ENCODE measurements at places on chromosomes 6 and 20.

DNA sequence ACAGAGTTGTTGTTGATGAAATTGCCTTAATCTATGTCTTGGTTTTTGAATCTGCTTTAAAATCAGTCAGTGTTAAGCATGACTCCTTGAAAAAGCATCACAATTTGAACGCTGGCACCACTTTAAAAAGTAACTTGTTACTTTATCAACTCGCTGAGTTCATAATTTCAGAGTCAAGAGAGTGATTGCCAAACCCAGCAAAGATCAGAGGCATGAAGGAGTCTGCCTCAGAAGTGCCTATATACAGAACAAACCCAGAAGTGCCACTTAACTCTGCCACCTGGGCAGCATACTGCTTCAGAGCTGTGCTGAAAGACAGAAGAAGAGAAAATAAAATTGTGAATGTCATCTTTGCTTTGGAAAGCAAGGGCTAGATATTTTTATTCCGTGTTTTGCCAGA is 73.6 kb upstream of the HCRTR2 start:
- DNase-seq, result no peak

DNA sequence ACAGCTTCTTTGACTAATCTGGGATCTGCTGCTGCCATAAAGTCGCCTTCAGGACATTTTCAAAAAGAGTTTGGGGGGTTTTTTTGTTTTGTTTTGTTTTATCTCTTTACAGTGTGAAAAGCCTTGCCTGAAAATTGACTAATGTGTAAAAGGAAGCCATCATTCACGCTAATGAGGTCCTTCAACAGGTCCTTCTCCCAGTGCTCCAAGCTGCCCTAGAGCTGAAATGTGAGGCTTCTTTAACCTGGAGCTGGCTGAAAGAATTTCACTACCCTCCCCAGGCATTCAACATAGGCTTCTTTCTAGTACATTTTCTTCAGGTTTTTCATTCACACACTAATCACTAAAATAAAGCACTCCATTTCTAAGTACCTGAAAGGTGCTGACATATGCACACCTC is 145.1 kb upstream of the PRDM1 start:
- no peak for DNase-seq

DNA sequence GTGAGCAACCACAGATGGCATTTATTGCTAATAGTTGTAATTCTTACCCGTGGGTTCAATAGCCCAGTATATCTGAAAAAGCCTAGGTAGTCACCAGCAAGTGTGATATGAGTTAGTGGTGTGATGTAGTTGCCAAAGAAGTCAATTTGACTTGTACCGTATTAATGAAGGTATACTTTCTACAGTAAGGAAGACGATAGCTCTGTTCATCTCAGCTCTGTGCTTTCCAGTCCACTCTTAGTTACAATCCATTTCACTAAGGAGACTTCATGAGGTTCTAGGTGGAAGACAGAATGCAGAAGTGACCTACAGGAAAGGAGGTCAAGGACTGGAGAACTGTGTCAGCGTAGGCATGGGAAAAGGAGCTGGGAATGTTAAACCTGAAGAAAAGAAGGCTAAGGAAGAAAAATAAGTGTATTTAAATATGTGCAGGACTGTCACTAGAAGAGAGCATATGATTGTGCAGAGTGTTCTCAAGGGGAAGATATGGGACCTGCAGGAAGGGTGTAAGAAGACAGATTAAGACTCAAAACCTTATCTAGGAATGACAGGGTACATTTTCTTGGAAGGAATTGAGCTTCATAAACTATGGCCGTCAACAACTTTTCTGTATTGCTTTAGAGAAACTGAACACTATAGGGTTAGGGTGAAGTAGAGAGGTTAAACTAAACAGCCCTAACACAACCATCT is 116.9 kb upstream of the SCGN start:
- no peak for DNase-seq

DNA sequence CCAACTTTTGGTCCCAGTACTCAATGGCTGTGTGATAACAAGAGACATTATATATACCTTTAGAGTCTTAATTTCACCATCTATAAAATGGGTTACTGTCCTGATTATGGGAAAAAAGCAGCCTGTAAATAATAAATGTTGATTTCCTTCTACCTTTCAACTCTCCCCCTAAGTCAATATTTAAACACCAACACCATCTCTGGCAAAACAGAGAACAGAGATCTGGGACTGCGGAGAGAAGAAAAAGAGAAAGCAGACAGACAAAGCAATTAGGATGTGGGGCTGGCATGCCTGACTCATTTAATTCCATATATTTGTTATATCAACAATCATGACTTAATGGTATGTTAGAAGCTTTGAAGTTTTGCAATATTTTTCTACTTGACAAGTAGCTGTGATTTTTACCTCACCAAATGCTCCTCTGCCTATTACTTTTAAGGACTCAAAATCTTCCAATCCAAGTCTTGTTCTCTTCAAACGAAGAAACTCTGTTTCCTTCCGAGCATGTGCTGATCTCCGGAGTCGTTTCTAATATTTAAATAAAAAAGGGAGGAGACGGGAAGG is 23.3 kb downstream of the STK38 start:
- DNase-seq, result no peak

DNA sequence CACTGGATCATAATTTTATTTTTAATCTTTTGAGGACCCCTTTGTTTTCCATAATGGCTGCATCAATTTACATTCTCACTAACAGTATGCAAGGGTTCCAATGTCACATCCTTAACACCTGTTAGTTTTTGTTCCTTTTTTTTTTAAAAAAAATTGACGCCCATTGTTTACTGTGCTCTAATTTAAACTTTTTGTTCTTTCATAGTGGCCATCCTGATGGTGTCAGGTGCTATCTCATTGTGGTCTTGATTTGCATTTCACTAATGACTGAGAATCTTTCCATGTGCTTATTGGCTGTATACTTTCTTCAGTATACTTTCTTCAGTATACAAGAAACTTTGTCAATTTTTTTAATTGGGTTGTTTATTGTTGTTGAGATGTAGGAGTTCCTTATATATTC is 347.0 kb downstream of the RNGTT start:
- no peak for DNase-seq

- DNase-seq, result no peak
These were observed 62.3 kb downstream of the ESR1 start for GRCh38 chr6:151869787-151870186.

- DNase-seq, result no peak
These were observed 120.7 kb upstream of the KCNG1 start for GRCh38 chr20:51143652-51144051.

- DNase-seq, result no peak
These were observed 88.0 kb upstream of the MANEA start for GRCh38 chr6:95489185-95489863.

DNA sequence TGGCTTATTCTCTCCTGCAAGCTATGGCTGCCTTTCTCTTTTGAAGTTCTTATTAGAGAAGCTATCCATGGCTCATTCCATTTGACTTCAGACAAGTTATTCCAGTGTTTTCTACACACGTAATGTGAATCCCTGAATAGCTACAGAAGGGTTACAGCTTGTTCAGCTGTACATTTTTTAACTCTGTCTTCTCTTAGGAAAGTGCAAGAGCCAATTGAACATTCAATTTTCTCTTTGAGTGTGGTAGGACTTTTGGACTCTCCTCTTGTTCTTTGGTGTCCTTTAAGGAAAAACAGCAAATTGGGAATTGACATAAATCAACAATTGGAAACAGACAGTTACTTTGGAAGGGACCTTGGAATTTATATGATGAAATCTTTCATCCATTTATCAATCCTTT is 125.8 kb downstream of the EPM2A start:
- no peak for DNase-seq

GRCh38 chr20:44851545-44851944 is 34.0 kb upstream of the YWHAB start:
- no peak for DNase-seq

DNA sequence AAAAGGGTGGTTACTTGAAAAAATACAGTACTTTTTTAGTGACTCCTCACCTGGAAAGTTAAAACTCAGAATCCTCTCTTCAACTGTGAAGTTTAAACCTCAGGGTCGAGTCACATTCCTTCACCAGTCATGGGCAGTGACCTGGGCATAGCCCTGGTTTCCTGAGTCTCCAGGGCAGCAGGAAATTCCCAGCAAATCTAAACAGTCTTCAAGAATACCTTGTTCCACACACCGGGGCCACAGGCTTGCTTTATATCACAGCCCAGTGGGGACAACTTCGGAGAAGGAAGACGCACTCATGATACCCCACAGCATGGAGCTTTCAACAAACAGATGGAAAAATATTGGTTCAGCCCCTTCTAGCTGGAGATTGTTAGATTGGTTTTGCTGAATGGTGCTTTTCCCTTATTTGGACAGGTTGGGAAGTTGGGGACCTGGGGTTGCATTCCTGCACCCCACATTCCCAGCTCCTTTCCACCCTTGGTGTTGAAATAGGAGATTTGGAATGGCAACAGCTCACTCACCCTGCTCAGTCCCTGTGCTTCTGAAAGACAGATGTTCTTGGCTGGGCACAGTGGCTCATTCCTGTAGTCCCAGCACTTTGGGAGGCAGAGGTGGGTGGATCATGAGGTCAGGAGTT is 113.0 kb upstream of the TMEM170B start:
- DNase-seq, result no peak

- DNase-seq, result peak; percentile 23
These were observed 15.9 kb upstream of the WFDC11 start for GRCh38 chr20:45685896-45686295.

- peak; percentile 45 for DNase-seq
These were observed 38.6 kb upstream of the VSTM2L start for GRCh38 chr20:37864298-37864697.

DNA sequence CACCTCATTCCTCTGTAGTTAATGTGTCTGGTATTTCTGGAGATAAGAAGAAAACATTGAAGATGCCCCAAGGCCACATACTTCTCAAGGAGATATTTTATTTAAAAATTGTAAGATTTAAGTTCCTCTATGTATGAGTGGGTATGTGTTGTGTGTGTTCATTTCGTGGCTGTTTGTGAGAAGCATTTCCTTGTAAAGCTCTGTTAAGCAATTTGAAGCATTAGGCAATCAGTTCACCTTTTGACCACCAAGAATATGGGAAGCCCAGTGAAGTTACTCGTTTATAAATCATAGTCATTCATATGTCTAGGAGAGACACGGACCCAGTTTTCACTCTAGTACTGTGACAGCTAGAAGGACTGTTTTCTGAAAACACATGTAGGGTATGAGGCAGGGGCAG is 717.6 kb upstream of the MAP3K7 start:
- DNase-seq, result no peak

DNA sequence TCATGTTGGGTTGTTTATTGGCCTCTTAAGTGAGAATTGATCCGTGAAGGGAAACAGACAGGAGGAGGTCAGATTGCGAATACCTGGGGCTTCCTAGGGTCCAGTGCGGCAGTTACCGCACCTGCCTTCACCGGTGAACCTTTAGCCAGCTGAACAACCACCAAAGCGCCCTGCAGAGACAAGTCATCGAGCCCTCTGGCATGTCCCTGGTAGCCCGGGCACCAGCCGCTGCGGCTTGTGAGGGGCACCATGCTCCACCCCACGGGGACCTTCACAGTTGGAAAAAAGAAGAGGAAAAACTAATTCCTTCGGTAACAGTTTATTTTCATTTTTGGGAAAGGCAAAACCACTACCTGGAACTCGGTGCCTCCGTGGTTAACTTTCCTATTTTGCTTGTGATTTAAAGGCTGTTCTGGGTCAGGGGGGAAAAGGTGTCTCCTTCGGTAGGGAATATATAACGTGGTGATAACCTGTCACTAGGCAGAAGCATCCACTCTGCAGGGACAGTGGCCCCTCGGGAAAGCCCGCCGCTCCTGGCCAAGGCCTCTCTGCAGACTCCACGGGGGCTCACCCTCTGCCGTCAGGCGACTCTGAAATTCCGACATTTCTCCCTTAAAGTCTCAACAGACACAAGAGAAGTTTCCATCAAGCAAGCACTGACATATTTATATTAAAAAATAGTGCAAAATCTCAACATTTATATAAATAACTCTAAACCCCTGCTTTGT is 30.7 kb upstream of the ZBP1 start:
- DNase-seq, result no peak

GRCh38 chr6:40692337-40692736 is 105.2 kb upstream of the LRFN2 start:
- DNase-seq, result no peak

- no peak for DNase-seq
These were observed 60.0 kb upstream of the EPB41L1 start for GRCh38 chr20:36094497-36094896.

- no peak for DNase-seq
These were observed 50.8 kb upstream of the MLN start for GRCh38 chr6:33854572-33855030.

- DNase-seq, result peak; percentile 7
These were observed 30.9 kb downstream of the PYGB start for GRCh38 chr20:25278636-25279361.

DNA sequence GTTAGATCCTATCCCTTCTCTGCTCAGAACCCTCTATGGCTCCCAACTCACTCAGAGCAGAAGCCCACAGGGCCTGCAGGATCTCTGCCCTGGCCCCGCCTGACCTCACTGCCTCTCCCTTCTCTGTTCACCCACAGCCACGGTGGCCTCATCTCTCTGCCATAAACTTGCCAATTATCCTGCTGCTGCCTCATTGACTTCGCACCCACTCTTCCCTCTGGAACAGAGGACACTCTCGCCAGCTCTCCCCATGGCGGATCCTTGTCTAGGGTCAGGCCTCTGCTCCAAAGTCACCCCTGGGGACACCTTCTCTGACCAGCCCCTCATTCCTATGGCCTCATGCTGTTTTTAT is 86.4 kb downstream of the CEBPB start:
- DNase-seq, result no peak

DNA sequence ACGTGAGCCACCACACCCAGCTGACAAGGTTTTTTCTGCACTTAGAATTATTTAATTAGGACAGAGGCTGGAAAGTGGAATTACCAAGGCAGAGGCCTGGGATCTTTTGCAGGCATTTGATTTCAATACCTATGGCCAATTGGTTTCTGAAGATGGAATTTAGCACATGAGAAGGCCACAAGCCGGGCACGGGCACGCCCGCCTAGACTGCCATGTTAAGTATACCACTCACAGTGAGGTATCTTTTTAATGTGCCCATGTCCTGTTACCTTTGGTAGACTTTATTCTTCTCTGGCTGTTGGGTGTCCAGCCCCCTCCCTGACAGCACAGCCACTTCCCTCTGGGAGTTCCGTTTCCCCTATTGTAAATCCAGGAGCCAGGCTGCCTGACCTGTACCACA is 18.0 kb upstream of the TAF8 start:
- DNase-seq, result no peak

- DNase-seq, result no peak
These were observed 54.4 kb upstream of the MYB start for GRCh38 chr6:135126729-135127128.

- DNase-seq, result no peak
These were observed 633.7 kb upstream of the GJE1 start for GRCh38 chr6:141498977-141499376.

GRCh38 chr6:43702534-43703440 is 15.2 kb upstream of the MRPS18A start:
- DNase-seq, result peak; percentile 80

GRCh38 chr20:60240415-60240814 is 282.2 kb downstream of the CDH26 start:
- DNase-seq, result no peak

DNA sequence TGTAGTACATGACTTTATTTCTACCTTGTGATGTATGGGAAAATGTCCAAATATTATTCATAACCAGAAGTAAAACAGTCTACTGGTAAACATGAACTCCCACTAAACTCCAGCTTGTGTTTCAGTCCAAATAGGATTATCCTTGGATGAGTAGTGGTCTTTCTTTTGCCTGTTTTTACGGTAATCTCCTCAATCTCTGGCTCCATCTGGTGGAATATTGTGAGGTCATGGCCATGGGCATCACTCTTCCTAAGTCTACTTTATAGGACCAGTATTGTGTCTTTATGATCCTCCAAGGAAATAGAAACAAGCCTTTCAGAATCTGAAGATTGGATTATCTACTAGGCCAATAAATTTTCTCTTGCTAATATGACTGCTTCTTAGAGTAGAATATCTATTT is 505.0 kb downstream of the BMP2 start:
- DNase-seq, result no peak

All from glutamatergic neuron (in vitro differentiated cells).